Head of caudate nucleus (tissue), 42 donors: ENCODE measurements at places on chromosomes 1 and 21.

GRCh38 chr1:98405581-98406074 lies 255.9 kb upstream of the SNX7 start:
- no peak for DNase-seq

DNA sequence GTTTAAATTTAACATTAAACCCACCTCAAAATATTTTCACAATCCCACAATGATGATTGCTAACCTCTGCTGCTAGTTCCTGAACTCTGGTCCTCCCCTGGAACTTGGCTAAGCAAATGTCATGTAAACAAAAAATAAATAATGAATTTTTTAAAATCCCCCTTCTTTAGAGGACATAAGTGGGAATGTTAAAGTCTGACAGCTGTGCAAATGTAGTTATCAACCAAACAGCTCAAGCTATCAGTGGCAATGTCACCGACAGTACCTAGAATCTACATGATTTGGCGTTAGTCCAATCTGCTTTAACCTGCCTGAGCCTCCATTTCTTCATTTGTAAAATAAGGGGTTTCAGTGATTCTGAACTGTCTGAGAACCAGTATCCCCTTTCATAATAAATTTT lies 67.7 kb downstream of the GDAP2 start:
- no peak for DNase-seq

DNA sequence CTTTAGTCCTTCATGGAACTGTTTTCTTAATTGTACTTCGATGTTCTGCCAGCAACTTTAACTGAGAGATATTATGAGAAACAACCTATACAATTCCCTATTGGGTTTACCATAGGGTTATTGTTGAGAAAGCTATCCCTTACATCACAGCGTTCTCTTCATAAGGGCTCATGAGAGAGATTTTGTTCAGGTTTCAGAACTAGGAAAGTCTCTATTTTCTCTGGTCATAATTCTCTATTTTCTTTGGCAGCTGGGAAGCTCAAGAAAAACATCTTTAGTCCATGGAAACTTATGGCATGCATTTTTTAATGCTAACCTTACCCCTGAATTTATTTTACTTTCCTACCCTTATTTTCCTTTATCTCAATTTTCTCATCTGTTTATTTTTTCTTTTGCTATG lies 38.2 kb downstream of the NMNAT2 start:
- DNase-seq = no peak

- DNase-seq = peak; percentile 64
Measured at GRCh38 chr1:154405747-154406571, 816 bp downstream of the IL6R start.

DNA sequence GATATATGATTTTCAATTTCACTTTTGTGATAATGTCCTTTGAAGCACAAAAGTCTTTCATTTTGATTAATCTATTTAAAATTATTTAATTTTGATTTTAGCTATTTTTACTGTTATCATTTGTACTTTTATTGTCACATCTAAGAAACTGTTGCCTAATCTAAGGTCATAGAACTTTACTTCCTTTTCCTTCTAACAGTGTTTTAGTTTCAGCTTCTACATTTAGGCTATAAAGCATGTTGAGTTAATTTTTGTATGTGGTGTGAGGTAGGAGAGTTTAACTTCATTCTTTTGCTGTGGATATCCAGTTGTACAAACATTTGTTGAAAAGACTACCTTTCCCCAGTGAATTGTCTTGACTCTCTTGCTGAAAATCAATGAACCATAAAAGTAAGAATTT lies 204.5 kb downstream of the TM2D1 start:
- DNase-seq = no peak

DNA sequence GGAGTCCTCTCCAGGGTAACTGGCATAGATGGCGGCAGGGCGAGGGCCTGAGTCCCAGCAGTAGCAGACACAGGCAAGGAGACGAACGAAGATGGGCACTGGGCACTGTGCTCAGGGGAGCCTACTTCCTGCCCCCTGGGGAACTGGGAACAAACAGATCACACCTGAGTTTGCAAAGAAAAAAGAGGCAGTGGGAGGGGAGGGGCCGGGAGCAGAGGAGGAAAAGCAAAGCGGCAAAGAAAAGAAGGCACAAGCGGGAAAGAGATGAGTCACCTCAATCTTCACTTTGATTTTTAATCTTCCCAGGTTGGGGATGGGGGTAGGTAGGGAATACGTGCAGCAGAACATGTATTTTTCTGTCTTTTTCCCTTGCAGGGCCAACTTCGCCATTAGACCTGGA lies 44.0 kb downstream of the ZSCAN20 start:
- DNase-seq = no peak

DNA sequence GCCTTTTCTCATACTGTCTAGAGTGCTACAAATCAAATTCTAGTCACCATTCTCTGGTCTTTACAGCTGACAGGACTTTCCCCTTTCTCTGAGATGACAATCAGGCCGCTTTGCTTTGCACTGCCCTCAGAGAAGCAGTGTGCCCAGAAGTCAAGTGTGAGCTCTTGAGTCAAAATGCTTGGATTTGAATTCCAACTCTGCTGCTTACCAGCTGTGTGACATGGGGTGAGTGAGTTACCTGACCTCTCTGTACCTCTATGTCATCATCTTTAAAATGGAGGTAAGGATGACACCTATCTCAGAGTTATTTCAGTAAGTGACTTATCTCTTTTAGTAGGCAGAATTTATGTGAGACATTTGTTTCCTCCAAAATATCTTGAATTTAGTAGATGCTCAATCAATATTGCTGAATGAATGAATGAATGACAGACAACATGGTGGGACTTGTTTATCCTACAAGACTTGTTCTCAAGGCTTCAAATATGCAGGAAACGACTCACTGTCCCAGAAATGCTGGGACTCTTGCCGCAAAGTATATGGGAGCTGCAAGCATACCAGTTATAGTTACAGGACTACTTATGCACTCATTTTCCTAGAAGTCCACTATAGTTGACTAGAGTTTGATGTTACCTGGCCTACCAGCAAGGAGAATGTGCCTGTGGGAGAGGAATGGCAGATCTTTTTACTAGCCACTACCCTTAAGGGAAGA lies 38.1 kb upstream of the A3GALT2 start:
- no peak for DNase-seq

- no peak for DNase-seq
Measured at GRCh38 chr1:10374442-10374860, 24.4 kb upstream of the PGD start.

GRCh38 chr1:52825868-52826267 lies 16.7 kb upstream of the ZYG11A start:
- DNase-seq = no peak

- DNase-seq = no peak
Measured at GRCh38 chr1:183576537-183576936, 13.7 kb downstream of the NCF2 start.

GRCh38 chr1:37828410-37829074 lies 20.5 kb upstream of the YRDC start:
- DNase-seq = no peak

GRCh38 chr1:4178501-4179113 lies 278.5 kb upstream of the C1orf174 start:
- no peak for DNase-seq

DNA sequence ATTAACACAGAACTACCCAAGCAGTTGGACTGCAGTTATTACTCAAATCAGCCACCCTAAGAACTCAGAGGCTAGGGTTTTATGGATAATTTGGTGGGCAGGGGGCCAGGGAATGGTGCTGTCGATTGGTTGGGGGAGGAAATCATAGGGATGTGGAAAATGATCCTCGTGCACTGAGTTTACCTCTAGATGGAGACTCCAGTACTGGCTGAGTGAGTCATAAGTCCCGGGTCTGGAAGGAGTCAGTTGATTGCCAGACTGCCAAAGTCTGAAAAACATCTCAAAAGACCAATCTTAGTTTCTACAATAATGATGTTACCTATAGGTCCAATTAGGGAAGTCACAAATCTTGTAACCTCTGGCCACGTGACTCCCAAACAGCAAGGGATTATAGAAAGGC lies 257.5 kb upstream of the PRMT6 start:
- no peak for DNase-seq

DNA sequence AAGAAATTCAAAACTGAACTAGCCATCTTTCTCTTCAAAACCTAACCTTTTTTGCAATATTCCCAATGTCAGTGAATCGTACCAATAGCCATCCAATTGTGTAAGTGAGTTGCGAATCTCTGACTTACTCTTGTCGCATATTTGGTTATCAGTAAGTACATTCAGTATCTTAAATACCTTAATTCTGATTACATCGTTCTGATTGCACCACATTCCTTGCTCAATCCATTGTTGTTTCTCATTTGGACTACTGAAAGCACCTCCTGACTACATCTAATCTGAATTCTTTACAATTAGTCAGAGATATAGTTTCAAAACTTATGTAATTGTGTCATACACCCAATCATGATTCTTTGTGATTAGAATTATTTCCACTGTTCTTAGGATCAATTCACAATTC lies 16.8 kb upstream of the BRINP3 start:
- DNase-seq = no peak

DNA sequence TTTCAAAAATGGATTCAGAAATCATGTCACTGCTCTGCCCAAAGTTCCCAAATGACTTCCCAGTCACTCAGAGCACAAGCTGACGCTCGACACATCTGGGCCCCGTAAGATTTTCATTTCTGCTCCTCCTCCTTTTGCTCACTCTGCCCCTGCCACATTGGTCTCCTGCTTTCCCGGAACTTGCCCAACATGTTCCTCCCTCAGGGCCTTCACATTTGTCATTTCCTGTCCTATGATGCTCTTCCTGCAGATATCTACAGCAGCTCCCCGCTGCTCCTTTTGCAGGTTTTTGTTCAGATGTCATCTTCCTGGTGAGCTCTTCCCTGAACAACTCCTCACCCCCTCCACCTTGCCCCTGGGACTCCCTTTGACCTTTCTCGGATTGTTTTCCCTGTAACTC lies 58.5 kb upstream of the IVNS1ABP start:
- DNase-seq = peak; percentile 15
